ENCODE measurements at places on chromosomes 16 and 17.

DNA sequence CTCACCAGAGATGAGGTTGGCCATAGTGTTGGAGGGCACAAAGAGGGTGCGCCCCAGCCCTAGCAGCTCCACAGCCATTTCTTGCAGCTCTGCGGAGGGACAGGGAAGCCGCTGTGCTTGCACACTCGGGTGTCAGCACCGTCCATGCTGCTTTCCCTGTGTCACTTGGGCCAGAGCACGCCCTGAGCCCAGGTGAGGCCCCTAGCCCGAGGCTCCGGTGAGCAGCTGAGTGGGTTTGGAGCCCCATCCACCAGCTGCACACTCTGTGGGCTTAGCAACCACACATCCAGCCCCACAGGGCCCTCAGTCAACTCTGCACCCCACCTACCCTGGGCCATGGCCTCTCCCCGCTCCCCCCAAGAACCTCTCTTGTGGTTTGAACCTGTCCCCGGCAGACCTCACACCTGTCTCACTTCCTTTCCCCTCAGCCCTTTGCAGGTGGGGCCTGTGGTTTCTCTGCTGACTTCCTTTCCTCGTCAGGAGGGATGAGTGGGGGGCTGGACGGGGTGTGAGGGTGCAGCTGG lies 20.7 kb downstream of the TMEM235 start:
- peak; percentile 92 for DNase-seq

DNA sequence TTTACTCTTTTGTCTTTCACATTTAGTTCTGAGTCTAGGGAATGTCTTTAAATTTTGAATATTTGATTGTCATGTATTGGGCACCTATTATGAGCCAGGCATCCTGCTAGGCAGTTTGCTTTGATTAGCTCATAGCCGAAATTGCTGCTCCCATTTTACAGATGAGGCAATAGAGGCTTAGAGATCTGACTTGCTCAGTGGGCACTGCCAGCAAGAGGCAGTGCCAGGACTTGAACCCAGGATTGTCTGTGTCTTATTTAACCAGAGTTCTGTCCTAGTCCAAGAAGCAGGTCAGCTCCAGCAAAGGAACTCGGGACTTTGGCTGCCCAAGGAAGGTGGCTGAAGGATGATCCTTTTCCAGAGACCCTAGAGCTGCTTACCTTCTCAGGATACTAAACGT lies 24.5 kb downstream of the BEAN1 start:
- no peak for DNase-seq

DNA sequence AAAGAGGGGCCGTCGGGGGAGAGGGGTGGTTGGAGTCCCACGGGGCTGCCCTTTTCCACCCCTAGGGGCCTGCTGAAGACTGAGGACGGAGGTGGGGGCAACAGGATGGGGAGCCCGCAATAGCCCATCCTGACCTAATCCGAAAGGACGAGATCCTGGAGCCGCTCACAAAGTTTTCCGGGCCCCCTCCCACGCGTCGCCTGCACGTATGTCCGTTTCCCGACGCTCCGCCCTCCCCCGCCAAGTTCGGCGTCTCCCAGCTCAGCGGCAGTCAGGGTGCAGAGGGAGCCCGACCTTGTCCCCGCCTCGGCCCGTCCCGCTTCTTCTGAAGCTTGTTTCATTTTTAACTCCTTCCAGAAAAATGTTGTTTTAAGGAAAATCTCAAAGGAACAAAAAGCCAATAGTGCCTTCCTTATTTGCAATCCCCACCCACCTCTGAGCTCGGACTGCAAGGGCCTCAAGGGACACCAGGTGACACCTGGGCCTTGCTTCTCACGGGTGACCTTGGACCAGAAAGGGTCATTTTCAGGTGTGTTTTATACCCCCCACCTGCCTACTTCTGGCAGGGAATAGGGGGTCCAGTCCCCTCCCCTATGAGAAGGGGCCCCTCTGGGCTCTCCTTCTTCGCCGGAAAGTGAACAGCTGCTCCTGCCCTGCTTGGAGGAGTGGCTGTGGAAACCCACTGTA lies 3.4 kb upstream of the ZNF423 start:
- no peak for DNase-seq

DNA sequence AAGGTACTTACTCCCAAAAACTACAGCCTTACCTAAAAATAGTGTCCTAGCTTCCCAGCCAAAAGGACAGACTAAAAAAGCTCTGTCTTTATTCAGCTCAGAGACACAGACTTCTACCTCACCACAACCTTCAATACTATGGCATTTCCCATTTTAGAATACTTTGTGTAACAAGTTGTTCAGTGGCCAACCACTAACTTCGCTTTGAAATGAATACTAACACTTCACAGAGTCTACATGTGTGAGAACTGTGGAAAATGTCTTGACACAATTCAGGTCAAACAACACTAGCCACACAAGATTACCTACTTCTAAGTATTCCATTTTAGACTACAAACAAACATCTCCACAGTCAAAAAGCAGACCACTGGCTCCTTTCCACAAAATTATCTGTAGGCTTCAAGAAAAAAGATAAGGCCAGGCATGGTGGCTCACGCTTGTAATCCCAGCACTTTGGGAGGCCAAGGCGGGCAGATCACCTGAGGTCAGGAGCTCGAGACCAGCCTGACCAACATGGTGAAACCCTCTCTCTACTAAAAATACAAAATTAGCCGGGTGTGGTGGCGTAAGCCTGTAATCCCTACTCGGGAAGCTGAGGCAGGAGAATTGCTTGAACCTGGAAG lies 3.2 kb downstream of the HELZ start:
- no peak for DNase-seq

DNA sequence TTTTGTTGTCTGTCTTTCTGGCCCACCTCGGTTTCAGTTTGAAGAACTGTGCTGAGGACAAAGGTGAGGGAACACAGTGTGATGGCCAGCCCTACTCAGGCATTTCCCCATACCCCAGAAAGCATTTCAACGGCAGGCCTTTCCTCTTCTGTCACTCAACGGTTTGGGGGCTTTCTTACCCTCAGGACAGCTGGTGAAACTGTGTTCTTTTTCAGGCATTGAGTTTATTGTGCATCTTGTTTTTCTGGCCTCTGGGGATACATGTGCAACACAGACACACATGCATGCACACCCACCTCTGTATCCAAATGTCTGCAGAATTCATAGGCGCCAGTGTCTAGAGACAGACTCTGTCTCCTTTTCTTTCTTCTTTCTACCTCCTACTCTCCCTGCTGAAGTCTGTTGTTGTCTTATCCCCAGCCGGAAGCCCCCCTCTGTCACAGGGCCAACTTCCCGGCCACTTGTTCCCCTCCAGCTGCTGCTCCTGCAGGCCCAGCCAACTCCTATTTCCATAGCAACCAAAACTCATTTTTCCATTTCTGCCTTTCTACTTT lies 17.0 kb downstream of the CHD9 start:
- DNase-seq: no peak

- DNase-seq: no peak
Measured at GRCh38 chr16:17299790-17300189, 171.0 kb downstream of the XYLT1 start.

DNA sequence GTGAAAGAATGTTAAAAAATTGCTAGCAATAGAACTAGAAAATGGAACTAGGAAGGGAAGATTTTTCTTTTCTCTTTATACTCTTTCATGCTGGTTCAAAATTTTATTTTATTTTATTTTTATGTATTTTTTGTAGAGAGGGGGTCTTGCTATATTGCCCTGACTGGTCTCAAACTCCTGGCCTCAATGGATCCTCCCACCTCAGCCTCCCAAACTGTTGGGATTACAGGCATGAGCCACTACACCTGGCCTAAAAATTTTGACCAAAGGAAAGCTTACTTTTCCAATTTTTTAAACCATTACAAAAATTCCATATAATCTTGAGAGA lies 10.0 kb upstream of the TERF2 start:
- no peak for DNase-seq

- no peak for DNase-seq
Measured at GRCh38 chr16:26005336-26005735, 313.6 kb downstream of the HS3ST4 start.

DNA sequence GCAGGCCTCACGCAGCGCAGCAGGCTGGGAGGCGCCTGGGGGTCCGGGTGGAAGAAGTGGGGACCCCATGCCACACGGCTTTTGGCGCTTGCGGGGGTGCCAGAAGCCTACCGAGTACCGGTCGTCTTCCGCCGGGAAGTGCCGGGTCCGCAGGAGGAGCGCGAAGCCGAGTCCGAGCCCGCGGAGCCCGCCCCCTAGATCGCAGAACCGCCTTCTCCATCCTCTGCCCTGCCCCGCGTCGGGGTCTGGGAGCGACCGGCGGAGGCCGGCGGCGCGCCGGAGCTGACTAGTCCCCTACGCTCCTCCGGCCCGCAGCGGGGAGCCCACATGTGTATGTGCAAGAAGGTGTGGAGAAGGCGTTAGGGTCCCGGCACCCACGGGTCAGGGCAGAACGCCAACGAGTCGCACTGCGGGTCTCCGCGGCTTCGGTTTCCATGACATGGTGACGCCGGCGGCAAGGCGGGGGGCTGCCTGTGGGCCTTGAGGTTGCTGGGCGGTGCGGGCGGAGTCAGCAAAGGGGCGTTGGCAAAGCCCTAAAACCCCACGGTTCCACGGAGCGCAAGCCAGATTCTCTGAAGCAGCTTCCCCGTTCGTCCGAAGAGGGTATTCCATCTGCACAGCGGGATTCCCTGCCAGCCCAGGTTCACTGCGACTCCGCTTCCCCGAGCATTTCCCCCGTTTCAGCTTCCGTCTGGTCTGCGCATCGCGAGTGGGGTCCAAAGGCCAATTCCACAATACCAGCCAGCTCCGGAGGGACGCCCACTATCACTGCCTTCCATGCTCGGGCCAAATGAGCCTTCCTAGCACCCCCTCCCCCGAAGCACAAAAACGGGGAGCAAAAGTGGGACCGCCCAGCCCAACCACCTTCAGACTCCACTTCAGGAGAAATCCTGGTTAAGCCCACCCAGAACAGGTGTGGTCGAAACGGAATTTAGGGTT lies 2.3 kb upstream of the LHX1 start:
- DNase-seq: peak; percentile 42

- no peak for DNase-seq
Measured at GRCh38 chr17:50363217-50364060, 9.5 kb downstream of the MRPL27 start.

- DNase-seq: no peak
Measured at GRCh38 chr17:72580321-72581127, 459.7 kb downstream of the SOX9 start.

DNA sequence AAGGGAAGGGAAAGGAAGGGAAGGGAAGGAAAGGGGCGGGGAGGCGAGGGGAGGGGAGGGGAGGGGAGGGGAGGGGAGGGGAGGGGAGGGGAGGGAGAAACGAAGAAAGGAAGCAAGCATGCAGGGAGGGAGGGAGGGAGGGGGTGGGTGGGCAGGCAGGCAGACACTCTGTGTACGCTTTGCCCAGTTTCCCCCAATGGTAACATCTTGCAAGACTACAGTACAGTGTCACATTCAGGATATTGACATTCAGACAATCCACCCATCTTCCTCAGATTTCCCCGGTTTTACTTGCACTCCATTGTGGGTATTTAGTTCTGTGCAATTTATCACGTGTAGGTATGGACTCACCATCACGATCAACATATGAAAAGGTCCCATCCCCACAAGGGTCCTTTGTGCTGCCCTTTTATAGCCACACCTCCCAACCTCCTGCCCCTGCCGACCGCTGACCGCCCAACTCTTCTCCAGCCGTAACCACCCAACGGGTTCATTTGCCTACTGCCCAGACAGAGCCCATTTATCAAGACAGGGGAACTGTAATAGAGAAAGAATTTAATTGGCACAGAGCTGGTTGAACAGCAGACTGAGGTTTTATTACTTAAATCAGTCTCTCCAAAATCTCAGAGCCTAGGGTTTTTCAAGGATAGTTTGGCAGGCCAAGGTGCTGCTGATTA lies 91.4 kb upstream of the FA2H start:
- DNase-seq: no peak

DNA sequence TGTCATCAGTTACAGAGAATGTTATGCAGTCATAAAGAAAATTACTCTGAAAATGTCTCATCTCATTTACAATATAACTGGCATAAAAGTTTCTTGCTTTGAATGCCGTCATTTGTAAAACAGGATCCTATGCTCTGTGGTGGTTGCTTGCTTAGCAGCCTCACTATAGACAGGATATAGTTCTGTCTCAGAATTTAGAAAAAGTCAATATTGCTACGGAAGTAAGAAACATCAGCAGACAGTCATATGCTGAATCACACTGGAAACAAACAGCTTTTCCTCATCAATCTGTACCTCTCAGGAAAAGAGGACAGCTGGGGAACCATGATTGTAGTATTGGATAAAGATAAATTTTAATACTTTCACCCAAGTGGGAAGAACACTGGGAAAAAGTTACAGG lies 105.5 kb downstream of the MYO1D start:
- no peak for DNase-seq

GRCh38 chr17:37234106-37234505 lies 141.7 kb upstream of the C17orf78 start:
- no peak for DNase-seq

GRCh38 chr17:13182854-13183253 lies 165.0 kb upstream of the ELAC2 start:
- DNase-seq: no peak

- no peak for DNase-seq
Measured at GRCh38 chr17:75011401-75012095, 922 bp upstream of the MRPL58 start.

Data from CD4-positive, alpha-beta memory T cell (primary cell).